ENCODE measurements at places on chromosomes 4 and X.

DNA sequence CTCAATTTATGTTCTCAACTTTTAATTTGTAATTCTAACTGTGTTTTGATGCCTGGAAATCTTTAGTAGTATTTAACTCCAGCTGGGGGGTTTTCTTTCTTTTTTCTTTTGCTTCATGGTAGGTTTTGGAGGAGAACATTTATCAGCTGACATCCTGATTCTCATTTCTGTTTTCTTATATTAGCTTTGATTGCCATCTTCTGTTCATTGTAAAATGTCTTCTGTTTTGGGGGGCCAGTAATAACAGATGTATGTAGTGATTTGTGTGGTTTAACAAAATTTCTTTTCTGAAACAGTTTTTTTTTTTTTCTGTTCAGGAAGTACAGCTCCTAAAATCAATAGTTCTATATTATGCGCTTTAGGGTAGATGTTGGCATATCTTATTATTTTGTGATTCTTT is 182.2 kb downstream of the GABRB1 start:
- DNase-seq = no peak

- no peak for DNase-seq
Measured at GRCh38 chr4:146389561-146389960, 132.2 kb downstream of the SLC10A7 start.

- no peak for DNase-seq
Measured at GRCh38 chr4:140059159-140059558, 94.8 kb downstream of the MAML3 start.

- no peak for DNase-seq
Measured at GRCh38 chr4:34066126-34066525, 2178.2 kb downstream of the ARAP2 start.

GRCh38 chrX:131521824-131522223 is 22.1 kb upstream of the OR13H1 start:
- DNase-seq = no peak

GRCh38 chrX:155841232-155841631 is 39.9 kb upstream of the VAMP7 start:
- no peak for DNase-seq

DNA sequence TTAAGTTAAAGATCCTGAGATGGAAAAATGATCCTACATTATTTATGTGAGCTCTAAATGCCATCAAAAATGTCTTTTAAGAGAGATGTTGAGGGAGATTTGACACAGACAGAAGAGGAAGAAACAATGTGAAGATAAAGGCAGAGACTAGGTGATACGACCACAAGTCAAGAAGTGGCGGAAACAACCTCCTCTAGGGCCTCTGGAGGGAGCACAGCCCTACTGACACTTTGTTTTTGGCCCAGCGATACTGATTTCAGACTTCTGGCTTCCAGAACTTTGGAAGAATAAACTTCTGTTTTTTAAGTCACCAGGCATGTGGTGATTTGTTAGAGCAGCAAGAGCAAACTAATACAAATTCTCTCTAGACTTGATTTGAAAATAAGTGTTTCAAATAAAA is 1216.1 kb downstream of the FSTL5 start:
- no peak for DNase-seq

DNA sequence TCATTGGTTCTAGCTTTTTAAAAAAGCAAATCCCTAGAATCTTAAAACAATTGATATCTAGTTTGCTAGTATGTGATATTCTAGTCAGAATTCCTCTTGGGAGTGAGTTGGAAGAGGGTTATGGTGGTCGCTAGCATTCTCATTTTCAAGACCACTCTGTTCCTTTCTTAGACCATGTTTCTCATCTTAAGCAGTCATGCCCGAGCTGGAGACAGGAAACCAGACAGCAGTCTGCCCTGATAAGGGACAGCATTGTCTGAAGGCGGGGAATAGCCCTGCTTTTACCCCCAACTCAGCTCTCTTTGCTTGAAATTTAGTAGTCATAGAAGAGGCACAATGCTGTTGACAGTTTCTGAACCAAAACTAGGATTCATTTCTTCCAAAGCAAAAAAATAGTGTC is 5.2 kb downstream of the KLF3 start:
- no peak for DNase-seq

DNA sequence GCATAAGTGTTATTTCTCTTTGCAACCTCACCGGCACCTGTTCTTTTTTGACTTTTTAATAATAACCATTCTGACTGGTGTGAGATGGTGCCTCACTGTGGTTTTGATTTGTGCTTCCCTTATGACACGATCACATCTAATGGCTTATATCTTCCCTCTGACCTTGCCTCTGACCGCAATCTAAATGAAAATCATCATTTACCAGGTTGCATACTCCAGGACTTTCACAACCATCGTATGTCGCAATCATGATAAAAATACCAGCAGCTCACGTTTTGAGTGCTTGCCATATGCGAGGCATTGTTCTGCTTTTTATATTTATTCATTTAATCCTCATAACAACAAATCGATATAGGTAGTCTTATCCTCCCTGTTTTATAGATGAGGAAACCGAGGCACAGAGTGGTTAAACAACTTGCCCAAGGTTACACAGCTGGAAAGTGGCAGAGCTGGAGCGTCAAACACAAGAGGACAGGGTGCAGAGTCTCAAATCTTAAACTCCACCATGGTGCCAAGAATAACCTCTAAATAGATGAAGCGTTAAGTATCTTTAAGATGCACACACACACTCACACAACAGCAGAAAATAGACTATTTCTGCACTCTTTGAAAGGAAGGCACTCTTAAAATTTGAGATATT is 102.2 kb downstream of the SEL1L3 start:
- no peak for DNase-seq

DNA sequence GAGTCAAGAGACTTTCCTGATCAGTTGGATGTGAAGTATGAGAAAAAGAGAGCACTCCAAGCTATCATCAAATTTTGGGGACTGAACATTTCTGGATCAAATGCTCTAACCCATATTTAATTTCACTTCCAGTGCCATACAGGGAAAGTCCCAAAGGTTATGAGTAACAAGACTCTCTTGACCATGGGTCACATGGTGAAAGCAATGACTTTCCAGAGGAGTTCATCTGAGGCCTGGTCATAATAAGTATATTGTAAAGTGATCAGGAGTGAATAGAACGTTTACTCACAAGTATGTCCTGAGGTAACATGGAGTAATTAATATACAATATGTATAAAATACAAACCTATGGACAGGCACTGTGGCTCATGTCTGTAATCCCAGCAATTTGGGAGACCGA is 40.7 kb upstream of the ARMCX5 start:
- DNase-seq = no peak

DNA sequence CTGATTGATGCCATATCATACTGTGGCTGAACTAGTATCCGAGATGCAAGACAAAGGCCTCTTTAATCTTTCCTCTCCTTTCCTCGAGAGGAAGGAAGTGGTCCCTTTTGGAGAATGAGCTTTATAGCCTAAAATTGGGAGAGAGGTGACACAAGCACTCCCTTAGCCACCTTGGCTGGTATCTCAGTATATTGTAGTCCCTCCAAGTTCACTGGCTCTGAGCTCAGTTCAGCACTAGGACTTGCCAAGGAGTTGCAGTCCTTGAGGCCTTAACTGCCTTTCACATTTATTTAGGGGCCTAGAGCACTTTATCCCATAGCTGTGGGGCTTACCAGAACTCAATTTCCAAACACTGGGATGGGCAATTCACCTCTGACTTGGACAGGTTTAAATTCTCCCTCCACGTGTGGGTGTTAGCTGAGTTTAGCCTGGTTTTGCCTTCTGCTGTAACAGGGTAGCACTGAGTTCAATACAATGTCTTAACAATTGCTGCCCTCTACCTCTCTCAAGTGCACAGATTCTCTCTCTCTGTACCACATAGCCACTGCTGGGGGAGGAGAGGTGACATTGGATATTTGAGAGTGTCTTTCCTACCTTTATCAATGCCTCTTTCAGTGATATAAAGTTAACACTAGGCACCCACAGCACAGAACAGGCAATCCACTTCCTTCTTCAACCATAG is 216.4 kb downstream of the TECRL start:
- DNase-seq = no peak

DNA sequence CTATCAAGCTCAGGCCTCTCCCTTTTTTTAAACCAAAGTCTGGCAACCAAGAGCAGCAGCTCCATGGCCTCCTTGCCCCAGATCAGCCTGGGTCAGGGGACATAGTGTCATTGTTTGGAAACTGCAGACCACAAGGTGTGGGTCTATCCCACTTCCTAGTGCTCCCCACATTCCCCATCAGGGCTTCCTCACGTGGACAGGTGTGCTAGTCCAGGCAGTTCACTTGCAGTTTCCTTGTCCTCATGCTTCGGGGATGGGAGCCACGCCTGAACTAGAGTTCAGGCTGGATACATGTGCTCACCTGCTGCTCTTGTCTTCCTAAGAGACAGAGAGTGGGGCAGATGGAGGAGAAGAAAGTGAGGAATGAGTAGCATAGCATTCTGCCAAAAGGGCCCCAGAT is 21.5 kb downstream of the SLC34A2 start:
- DNase-seq = no peak

DNA sequence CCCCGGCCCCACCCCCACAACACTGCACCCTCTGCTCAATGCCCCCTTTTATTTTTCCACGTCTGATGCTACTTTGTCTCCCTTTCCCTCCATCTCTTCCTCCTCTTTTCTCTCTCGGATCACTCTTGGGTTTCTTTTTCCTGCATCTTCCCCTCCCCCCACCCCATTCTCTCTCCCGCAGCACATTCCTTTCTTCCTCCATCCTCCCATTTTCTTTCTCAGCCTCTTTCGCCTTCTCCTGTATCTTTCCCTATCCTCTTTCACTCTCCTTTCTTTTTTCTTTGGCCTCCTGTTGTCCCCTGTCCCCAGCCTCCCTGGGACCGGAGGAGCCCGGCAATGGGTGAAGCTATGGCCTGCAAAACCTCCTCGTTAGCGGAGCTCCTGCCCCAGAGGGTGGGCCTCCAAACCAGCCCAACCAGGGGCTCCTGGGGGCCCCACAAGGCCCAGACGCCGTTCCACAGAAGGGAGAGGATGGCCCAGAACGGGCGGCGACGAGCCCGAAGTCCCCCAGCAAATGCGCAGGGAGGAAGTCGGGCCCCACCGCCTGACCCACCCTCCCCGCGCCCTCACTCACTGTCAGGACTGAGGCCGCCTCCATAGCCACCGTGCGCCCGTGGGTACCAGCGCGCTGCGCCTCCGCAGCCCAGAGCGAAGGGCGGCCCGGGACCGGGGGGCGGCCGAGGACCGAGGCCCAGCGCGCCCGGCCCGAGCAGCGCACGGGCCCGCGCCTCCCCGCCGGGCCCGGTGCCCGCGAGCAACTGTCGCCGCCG is 807 bp downstream of the HMX1 start:
- no peak for DNase-seq

GRCh38 chr4:100872811-100873210 is 355.0 kb upstream of the EMCN start:
- DNase-seq = no peak

- no peak for DNase-seq
Measured at GRCh38 chrX:135505351-135505750, 15.1 kb upstream of the INTS6L start.

DNA sequence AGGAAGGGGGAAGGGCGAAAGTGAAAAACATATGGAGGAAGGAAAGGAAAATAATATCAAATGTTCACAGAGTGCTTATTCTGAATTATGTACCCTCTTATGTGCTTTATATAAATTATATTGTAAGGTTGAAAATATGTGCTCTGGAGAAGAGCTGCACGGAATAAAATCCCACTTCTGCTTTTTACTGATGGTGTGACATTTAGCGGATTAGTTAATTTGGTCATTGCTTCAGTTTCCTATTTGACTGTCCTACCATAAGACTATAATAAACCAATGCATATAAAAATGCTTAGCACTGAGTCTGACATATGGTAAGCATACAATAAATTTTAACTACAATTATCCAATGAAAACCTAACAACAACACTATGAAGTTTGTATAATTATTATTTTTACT is 86.2 kb downstream of the NPFFR2 start:
- no peak for DNase-seq

DNA sequence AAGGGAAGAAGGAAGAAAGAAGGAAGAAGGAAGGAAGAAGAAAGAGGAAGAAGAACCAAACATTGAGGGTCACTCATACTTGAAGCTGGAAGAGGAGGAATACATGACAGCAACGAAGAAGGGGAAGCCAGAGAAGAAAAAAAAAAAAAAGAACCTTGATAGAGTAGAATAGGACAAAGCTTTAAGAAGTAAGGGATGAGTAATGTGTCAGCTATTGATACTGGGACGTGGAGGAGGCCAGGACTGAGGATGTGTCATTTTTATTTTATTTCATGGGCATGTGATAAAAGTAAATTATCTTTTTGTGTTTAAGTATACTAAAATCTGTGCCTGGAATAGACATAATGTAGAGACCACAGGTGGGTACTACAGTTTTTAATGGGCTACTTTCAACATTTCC is 6.4 kb downstream of the EDA2R start:
- no peak for DNase-seq

GRCh38 chrX:104565791-104566680 is at the start of gene IL1RAPL2:
TSS of gene IL1RAPL2 (plus strand) at chrX:104566199.
- no peak for DNase-seq

GRCh38 chrX:111917591-111917990 is 41.6 kb downstream of the TRPC5OS start:
- DNase-seq = no peak

DNA sequence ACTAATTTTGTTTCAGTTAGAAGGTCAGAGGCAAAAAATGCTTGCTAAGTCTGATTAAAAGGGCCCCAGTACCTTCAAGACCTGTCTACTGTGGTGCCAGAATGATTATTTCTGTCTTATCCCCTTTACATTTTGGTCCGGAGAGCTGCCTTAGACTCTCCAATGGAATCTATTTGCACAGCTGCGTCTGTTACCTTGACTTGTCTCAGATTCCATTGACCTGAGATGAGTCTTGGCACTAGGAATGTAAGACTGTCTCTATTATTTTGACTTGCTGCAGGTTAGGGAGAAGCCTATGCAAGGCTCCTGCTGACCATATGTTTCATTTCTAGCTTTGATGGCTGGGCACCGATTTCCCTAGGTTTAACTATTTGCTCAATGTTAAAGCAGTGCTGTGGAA is 457.6 kb downstream of the KCTD8 start:
- DNase-seq = no peak

DNA sequence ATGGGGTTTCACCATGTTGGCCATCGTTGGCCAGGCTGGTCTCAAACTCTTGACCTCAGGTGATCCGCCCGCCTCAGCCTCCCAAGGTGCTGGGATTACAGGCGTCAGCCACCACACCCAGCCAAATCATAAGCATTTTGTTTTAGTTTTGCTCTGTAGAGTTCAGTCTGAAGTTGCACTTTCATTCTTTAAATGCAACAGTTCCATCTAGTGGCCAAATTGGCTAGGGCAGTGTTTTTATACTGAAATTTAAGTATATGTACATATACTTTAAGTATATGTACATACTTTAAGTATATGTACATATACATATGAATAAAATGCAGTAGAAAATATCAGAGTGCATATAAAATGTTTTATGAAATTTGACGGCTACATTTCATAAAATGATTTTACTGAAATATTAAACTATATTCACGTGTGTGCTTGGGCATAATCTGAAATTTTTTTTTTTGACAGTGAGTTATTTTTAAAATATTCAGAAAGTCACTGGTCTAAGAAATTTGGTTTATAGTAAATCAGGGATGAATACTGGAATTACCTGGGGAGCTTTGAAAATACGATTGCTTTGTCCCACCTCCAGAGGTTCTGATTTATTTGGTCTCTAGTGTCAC is 145.5 kb downstream of the NWD2 start:
- no peak for DNase-seq

GRCh38 chr4:79225360-79225759 is 100.5 kb downstream of the NAA11 start:
- DNase-seq = no peak

- no peak for DNase-seq
Measured at GRCh38 chr4:8719421-8719820, 126.9 kb downstream of the CPZ start.

All from caudate nucleus (tissue), 63 donors.